ENCODE measurements at places on chromosomes 6 and 20.

- DNase-seq: no peak
Measured at GRCh38 chr6:5783584-5784089, 223.1 kb downstream of the NRN1 start.

DNA sequence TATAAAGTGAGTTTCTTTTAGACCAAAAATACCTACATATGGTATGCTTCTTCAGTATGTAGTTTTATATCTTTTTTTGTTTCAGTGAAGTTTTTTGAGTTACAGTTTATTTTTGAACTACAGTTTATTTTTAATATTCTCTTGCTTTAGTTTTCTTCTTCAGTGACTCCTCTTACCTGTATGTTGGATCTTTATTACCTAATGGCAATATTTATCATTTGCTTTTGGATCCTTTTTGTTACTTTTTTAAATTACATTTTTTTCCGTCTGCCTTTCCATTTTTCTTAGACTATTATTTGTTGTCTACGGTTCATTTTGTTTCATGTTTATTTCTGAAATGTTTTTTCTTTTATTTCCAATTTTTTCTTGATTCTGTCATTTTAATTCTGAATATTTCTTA, 71.9 kb downstream of the SMAP1 start:
- no peak for DNase-seq

DNA sequence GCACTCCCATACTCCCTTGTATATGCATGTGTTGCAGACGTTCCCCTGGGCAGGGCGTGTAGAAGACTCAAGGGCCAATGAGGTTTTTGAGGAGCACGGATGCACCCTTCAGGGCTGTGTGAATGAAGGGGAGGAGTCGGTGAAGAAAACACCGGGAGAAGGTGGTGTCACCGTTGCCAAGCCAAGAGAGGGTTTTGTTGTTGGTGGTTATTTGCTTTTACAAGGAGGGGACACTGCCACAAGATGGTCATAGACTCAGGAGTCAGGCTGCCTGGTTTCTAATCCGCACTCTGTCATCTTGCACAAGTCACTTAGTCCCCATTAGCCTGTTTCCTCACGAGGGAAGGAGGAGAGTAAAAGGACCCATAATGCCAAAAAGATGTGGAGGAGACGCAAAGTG, 124.0 kb downstream of the PXDC1 start:
- DNase-seq: no peak

- DNase-seq: no peak
Measured at GRCh38 chr6:15247500-15248450, 1.9 kb downstream of the JARID2 start.

DNA sequence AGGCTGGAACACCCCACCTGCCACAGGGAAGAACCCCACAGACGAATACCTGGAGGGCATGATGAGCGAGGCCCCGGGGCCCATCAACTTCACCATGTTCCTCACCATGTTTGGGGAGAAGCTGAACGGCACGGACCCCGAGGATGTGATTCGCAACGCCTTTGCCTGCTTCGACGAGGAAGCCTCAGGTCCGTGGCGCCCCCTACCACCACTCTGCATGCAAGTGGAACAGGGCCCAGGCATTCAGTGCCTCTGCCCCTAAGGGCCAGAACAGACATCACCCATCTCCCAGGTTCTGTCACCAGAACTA, 6.6 kb downstream of the MYL9 start:
- no peak for DNase-seq

- no peak for DNase-seq
Measured at GRCh38 chr6:158552796-158553138, 7.1 kb upstream of the TMEM181 start.

- DNase-seq: no peak
Measured at GRCh38 chr6:402901-403658, 11.5 kb downstream of the IRF4 start.

DNA sequence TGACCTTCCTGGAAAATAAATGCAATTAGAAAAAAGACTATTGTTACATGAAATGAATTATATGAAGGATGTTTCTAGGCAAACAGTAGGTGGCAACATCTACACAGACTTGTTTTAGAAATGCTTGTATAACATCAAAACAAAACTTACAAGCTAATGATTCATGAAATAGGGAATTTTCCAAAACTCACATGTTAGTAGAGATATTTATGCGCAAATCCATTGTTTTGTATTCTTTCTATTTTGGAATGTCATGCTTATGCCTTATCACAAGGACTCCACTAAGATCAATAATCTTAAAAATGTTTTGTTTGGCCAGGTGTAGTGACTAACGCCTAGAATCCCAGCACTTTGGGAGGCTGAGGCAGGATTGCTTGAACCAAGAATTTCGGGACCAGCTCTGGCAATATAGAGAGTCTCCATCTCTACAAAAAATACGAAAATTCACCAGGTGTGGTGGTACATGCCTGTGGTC, 32.3 kb upstream of the LGSN start:
- DNase-seq: no peak

GRCh38 chr6:137697267-137697938, 169.7 kb upstream of the TNFAIP3 start:
- no peak for DNase-seq

DNA sequence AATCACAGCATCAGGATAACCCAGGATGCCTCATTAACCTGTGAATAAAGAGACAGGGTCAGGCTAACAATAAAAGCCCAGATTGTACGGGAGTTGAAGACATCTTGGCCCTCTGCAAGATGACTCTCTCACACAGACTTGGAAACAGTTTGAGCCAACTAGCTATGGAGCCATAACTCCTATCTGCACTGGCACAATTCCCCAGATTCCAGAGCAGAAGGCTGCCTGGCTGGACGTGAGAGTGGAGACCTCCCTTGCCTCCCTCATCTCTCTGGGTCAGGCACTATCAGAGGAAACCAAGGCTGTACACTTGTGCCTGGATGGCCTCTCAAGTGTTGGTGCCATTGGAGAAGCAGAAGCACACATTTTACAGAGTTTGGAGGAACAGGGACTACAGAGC, 312.6 kb downstream of the THBS2 start:
- DNase-seq: no peak

DNA sequence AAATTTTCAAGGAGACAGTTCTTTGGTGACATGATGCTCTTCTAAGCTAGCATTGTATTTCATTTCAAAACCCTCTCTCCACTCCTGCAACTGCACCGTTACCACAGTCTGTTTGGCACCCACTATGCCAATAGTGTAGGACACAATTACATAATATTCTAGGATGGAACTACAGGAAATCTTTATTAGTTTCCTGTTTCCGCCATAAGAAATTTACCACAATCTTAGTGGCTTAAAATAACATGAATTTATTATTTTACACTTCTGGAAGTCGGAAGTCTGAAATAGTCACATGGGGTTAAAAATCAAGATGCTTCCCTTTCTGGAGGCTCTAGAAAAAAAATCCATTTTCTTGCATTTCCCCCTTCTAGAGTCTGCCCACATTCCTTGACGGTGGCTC, 733.1 kb downstream of the HDGFL1 start:
- DNase-seq: no peak

- DNase-seq: peak; percentile 69
Measured at GRCh38 chr6:33430991-33431879, 11.4 kb downstream of the SYNGAP1 start.

DNA sequence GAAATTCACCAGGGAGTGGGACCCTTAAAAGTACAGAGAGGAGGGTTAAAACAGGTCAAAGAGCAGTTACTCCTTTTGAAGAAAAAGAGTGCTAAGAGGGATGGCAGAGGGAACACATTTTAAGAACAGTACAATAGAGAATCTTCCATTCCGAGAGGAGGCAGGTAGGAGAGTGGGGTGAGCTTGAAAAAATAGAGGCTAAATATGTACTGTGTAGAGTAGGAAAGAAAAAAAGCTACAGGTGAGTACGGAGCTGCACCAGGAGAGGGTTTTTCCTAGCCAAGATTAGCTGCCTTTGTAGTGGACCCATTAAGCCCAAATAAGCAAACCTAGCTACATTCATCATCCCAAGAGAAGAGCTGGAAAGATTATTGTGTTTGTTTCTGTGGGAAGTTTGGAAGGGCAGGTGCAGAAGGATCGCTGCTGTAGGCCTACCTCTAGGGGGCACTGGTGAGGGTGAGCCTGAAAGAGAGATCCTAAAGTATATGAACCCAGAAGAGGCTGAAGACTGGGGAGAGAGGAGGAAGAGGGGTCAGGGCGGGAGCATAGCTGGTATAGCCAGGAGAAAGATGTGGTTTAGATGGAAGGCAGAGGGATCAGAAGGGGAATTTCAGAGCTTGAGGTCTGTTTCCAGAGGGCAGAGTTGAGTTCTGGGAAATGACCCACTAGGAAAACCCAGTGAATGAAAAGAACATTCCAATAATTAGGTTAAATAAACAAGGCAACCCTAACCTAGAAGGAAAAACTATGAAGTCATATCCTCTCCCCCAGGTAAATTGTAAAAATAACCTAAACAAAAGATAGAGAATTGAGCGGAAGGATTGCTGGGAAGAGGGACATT, 50.2 kb upstream of the HINT3 start:
- peak; percentile 8 for DNase-seq

GRCh38 chr20:17750722-17751045, 50.9 kb downstream of the BANF2 start:
- DNase-seq: no peak

GRCh38 chr6:33142501-33143070, 49.7 kb downstream of the COL11A2 start:
- DNase-seq: no peak

DNA sequence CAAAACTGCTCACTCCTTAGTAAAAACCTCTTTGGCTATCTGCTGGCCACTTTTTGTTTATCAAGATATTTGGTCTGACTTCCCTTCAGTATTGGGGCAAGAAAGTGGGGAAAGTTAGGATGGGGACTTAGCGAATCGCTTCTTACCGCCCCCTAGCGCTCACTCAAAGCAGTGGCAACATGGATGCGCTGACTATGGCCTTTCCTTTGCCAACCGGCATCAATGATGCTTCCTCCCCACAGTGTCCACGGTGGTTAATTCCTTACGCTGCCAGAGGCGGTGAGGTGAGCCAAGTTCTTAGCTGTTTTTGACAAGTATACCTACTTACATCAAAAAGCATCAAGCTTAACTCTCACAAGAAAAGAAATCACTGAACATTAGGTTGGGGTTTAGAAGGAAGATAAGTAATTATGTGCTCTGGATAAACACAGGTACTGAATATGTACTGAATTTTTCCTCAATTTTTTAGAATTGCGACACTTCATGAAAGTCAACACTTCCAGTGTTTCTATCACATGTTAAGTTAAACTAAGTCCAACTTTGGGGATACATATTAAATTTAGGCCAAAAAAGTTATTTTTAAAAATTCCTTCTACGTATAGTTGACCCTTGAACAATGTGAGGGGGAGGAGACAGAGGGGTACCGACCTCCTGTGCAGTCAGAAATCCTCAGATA, 86.7 kb downstream of the GMDS start:
- no peak for DNase-seq
